ENCODE measurements at places on chromosomes 12 and 14. TPM values are rescaled to one million over a fixed set of nuclear protein-coding genes. Genes with fewer than 3 reads are reported as not detected.

DNA sequence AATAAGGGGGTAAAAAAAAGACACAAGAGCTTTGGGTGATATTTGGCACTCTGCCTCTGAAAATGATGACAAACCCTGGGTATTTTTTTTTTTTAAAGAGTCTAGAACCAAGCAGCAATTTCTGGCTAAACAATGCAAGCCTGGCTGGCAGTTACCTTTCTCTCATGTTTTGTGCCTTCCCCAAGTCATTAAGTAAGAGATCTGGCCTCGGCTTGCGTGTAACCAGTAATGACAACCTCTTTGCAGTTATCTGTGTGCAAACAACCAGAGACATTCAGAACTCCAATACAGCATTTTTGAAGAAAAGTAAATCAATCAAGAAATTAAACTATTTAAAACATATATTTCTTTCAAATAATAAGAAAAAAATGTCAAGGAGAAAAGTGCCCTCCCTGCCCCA lies 167.5 kb downstream of the KCNC2 start:
- H3K4me1 ChIP-seq = no peaks in the 10 kb centered on the region
- H3K4me3 ChIP-seq = no peak overlapping the region
- DNase-seq = no peak
- no peaks in the 10 kb centered on the region for H3K36me3 ChIP-seq

GRCh38 chr12:48997719-48998496 lies 1.3 kb downstream of the DDN start:
- H3K27ac ChIP-seq = no peak overlapping the region
- peaks cover 38% of the 10 kb centered on the region for H3K27me3 ChIP-seq
- H3K4me1 ChIP-seq = peaks cover 28% of the 10 kb centered on the region
- peak; percentile 57 for DNase-seq
- H3K4me3 ChIP-seq = peak overlapping the region; percentile 40
- peaks cover 24% of the 10 kb centered on the region for H3K36me3 ChIP-seq

GRCh38 chr14:92945959-92946846 lies 23.3 kb downstream of the CHGA start:
- no peaks in the 10 kb centered on the region for H3K4me1 ChIP-seq
- H3K27ac ChIP-seq = no peak overlapping the region
- DNase-seq = no peak
- H3K36me3 ChIP-seq = peaks cover 14% of the 10 kb centered on the region

Gene TBX3
- total RNA-seq = not detected

Gene P3H3
- total RNA-seq = 2.1 TPM

GRCh38 chr14:50350975-50351374 lies 38.9 kb downstream of the DMAC2L start:
- H3K4me3 ChIP-seq = no peak overlapping the region
- DNase-seq = no peak
- H3K27ac ChIP-seq = no peak overlapping the region

GRCh38 chr14:90911121-90911520 lies 94.9 kb upstream of the TTC7B start:
- DNase-seq = no peak
- peaks cover 14% of the 10 kb centered on the region for H3K36me3 ChIP-seq
- peaks cover 15% of the 10 kb centered on the region for H3K4me1 ChIP-seq
- no peaks in the 10 kb centered on the region for H3K27me3 ChIP-seq

GRCh38 chr12:47841501-47841900 lies 21.8 kb upstream of the HDAC7 start:
- DNase-seq = no peak
- no peak overlapping the region for H3K27ac ChIP-seq
- peaks cover 2% of the 10 kb centered on the region for H3K27me3 ChIP-seq

Gene PAX9
- not detected for total RNA-seq

Gene CPNE8
- total RNA-seq = 1.4 TPM

DNA sequence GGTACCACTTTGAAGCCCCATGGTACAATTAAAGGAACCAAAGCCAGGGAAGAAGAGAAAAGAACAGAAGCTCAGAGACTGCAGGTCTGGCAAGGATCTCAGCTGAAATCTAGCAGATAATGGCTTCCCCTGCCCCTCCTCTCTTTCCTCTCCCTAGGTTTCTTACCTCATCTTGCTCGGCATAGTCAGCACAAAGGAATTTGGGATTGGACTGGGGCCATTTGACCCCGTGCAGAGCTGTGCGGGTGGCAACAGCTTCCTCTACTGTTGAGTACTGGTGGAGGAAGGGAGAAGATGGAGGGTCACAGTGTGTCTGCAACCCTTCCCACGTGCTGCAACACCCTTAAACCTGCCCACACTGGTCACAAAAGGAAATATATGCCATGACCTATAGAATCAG lies 4.7 kb upstream of the CDH24 start:
- H3K36me3 ChIP-seq = peaks cover 55% of the 10 kb centered on the region
- H3K27ac ChIP-seq = no peak overlapping the region
- DNase-seq = no peak
- H3K4me3 ChIP-seq = no peak overlapping the region
- no peaks in the 10 kb centered on the region for H3K27me3 ChIP-seq

Gene PTPRB
- total RNA-seq = not detected

Gene KRT2
- not detected for total RNA-seq

Gene ZDHHC22
- not detected for total RNA-seq

Gene RTL1
- not detected for total RNA-seq

Gene BRF1
- total RNA-seq = 25.3 TPM

Gene TAS2R14
- 0.97 TPM for total RNA-seq

Gene HOTAIR
- total RNA-seq = not detected

Gene CEP290
- total RNA-seq = 15.3 TPM

DNA sequence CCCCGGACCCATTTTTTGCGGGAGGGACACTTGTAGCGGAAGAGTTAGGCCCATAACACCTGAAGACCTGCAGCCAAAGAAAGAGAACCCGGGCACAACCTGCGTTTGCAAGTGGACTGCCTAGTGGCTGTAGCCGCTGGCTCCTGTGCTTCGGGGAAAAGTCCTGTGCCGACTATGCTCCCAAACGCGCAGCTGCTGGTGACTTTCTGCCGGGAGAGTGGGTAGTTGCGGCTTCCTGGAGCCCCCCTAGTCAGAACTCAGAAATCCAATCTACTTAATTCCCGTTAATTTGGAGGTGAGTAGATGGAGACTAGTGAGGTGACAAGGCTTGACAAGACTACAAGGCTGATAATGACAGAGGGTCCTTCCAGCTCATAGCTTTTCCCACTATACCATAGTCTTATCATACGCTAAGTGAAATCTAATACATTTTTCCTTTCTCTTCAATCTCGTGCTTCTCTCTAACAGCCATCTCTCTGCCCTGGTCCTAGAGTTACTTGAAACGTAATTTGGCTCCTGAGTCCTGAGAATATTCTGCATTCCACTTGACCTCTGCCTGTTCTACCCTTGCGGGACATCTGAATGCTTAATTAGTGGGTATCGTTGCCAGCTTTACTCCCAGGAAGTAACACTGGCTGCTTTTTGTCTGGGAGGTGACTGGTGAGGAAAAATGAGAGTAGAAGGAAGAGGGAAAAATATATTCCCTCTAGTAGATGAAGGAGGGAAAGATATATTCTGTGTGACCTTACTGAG lies 556 bp downstream of the MTHFD1 start:
- peaks cover 48% of the 10 kb centered on the region for H3K36me3 ChIP-seq
- H3K4me3 ChIP-seq = peak overlapping the region; percentile 100
- H3K27me3 ChIP-seq = no peaks in the 10 kb centered on the region
- H3K4me1 ChIP-seq = peaks cover 36% of the 10 kb centered on the region

- H3K27ac ChIP-seq = no peak overlapping the region
- H3K27me3 ChIP-seq = no peaks in the 10 kb centered on the region
- H3K4me3 ChIP-seq = no peak overlapping the region
- DNase-seq = no peak
Measured at GRCh38 chr12:19608039-19608438, 168.7 kb downstream of the AEBP2 start.

DNA sequence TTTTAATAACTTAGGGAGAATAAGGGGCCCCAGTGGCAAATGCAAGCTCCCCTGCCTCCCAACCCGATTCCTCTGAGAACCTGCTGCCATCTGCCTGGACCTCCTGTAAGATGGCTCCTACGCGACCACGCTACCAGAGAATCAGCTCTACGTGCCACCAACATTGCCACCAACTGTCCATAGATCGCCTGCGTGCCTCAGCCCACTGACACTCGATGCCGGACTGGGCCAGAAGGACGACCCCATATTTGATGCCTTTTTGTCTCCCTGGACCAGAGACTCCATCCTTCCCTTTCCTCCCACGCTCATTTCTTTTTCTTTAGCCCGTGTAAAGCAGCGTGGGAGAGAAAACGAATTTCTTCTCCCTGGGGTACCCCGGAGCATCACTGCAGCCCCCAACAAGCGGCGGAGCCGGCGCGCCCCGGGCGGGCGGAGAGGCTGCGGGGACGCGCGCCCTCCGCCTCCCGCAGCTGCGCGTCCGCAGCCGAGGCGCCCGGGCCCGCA lies 565 bp upstream of the KLHL42 start:
- H3K36me3 ChIP-seq = peaks cover 22% of the 10 kb centered on the region
- H3K27me3 ChIP-seq = no peaks in the 10 kb centered on the region
- peaks cover 28% of the 10 kb centered on the region for H3K4me1 ChIP-seq

GRCh38 chr12:64332296-64332695 lies 58.3 kb downstream of the C12orf56 start:
- DNase-seq = no peak
- no peaks in the 10 kb centered on the region for H3K4me1 ChIP-seq
- H3K4me3 ChIP-seq = no peak overlapping the region
- H3K27me3 ChIP-seq = peaks cover 2% of the 10 kb centered on the region
- no peak overlapping the region for H3K27ac ChIP-seq
- no peaks in the 10 kb centered on the region for H3K36me3 ChIP-seq

DNA sequence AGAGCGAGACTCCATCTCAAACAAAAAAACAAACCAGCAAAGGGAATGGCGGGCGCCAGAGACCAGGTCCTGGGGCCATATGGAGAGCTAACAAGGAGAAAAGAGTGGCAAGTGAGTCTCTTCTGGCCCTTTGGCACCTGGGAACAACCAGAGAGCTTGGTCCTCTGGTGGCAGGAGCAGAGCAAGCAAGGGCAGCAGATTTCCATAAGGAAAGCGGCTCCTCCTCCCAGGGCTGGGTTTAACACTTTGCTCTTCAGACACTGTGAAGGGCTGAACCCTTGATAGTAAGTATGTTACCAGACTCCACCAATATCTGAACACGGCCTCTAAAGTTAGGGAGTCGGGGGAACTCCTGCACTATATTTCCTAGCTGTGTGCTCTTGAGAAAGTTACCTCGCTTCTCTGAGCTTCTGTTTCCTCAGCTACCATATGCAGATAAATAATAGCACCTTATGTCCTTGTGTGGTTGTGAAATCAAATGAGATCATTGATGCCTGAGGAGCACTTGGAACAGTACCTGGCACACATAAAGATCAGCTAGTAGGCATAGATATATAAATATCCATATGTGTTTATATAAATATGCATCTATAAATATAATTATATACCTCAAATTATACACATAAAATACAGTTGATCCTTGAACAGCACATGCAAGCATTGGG lies 33.4 kb upstream of the PLEKHG6 start:
- H3K36me3 ChIP-seq = no peaks in the 10 kb centered on the region
- no peak overlapping the region for H3K27ac ChIP-seq
- peaks cover 12% of the 10 kb centered on the region for H3K4me1 ChIP-seq
- no peak overlapping the region for H3K4me3 ChIP-seq
- no peak for DNase-seq
- peaks cover 23% of the 10 kb centered on the region for H3K27me3 ChIP-seq

GRCh38 chr12:50120521-50120920 lies 8.5 kb downstream of the COX14 start:
- H3K4me1 ChIP-seq = peaks cover 24% of the 10 kb centered on the region
- no peak overlapping the region for H3K4me3 ChIP-seq
- no peak for DNase-seq
- H3K27me3 ChIP-seq = no peaks in the 10 kb centered on the region

All from activated CD8-positive, alpha-beta T cell treated with anti-CD3 and anti-CD28 coated beads for 36 hours (primary cell).